ENCODE measurements at places on chromosomes 1 and 21.

DNA sequence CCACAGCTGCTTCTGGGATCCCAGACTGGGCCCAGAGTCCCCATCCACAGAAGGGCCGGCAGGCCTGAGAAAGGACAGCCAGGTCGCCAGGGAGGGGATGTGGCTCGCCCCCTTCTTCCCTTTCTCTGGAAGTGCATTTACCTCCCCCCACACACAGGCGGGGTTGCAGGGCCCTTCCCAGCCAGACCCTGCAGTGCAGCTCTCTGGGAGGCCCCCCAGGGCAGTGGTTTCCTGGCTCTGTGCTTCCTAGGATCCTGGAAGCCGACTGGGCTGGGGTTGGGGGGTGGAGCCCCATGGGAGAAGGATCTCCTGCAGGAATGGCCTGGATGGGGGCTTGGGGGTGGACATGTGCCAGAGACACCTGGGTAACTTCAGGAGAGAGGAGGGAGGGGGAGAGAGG, 4.2 kb upstream of the COL6A1 start:
- DNase-seq, result no peak

GRCh38 chr1:231590453-231591198, 36.0 kb upstream of the DISC1 start:
- DNase-seq, result peak; percentile 51

GRCh38 chr1:207918011-207918410, 7.1 kb upstream of the CD34 start:
- no peak for DNase-seq

DNA sequence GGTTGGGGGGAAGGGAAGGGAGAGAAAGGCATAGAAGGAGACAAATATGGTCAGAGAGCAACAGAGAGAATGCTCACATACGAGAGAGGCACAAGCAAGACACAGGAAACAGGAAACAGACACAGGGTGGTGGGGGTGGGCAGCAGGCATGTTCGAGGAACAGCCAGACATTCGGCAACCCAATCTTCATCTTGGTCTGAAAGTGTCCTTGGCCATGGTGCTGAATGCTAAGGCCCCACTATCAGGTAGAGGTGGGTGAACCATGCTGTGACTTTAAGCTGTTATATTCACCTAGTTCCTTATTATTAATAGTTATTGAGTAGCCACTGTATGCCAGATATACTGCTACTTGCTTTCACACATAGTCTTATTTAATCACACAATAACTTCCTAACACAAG, 109.2 kb downstream of the DDX20 start:
- DNase-seq, result peak; percentile 4

DNA sequence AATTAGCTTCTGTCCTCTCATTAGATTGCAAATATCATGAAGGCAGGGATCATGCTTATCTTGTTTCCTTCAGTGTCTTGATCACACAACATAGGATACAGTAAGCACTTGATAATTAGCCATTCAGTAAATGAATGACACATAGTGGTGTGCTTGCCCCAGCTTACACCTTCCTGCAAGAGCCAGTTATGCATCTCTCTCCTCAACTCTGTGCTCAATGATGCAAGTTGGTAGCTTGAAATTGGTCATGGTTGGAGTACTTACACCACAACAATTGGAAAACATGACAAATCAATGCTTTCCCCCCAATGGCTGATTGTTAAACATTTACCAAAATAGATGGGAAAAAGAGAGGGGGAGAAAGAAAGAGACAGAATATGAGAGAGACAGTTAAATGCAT, 129.2 kb downstream of the NUF2 start:
- DNase-seq, result no peak

- peak; percentile 91 for DNase-seq
Observed at GRCh38 chr1:89739013-89739843, 81.6 kb upstream of the LRRC8D start.

DNA sequence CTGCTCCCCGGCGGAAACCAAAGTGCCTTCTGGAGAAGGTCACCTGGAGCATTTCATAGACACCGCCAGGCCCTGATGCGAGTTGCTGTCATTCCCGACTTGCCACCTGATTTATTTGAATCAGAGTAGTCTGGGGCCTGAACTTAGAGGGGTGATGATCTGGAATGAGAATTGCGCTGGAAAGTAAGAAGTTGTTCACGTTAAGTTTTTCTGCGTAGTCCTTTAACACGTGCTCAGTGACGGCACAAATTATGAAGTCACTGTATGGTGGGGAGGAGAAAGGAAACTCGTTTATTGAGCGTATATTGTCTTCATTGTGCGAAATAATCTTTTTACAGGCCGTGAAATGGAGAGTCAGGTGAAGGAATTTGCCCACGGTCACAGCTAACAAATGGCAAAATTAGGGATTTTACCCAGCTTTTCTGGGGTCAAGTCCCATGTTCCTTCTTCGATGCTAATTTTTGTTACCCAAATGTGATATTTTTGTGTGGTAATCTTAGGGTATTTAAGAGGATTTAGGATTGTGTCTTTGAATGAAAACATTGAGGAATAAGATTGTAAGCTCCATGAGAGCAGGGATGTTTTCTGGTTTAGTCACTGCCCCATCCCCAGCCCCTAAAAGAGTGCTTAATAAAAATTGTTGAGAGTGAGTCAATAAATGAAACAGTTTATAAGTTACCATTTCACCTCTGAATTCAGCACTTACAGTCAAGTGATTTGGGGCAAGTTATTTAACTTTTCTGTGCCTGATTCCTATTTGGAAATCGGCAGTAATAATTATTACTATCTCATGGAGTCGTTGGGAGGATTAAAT, 46.4 kb upstream of the NBL1 start:
- DNase-seq, result peak; percentile 48

GRCh38 chr1:153362187-153362775, 4.6 kb downstream of the S100A9 start:
- no peak for DNase-seq

GRCh38 chr1:29679316-29679715, 443.0 kb downstream of the PTPRU start:
- DNase-seq, result no peak

DNA sequence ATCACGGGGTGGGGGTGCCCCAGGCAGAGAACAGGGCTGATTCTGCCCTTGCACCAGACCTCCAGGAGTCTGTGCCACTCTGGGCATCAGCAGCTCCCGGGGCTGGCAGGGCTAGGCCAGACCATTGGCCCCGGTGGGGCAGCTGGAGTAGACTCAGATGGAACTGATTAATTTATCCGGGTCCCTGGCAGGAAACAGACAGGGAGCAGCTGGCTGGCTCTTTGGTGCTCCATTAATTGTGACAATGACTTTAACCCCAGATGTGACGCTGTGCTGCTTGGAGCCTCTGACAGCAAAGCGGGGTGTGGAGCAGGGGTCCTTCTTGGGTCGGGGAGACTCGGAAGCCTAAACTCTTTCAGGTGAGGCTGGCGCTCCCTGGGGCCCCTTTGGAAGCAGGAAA, 9.5 kb downstream of the EPHA8 start:
- DNase-seq, result no peak

- no peak for DNase-seq
Observed at GRCh38 chr1:155844860-155845421, 12.1 kb downstream of the GON4L start.

DNA sequence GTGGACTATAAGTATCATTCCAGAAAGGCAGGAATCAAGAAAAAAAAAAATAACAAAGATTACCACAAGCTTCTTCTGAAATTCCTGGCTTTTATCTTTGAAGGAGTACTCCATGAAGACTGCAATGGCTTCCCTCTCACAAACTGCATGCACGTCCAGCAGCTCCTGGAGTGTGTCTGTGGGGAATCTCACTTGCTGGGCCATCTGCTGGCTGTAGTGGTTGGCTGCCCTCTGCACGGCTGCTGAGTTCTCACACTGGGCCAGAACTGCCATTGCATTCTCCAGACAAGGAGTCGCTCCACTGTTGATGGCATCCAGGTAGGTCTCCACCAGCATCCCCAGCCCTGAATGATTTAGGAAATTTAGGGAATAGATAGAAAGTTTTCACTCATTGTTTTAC, 23.3 kb upstream of the GBP2 start:
- no peak for DNase-seq

- no peak for DNase-seq
Observed at GRCh38 chr1:157844089-157844830, 2.7 kb upstream of the CD5L start.

GRCh38 chr1:60949154-60949825, 133.1 kb upstream of the NFIA start:
- no peak for DNase-seq

DNA sequence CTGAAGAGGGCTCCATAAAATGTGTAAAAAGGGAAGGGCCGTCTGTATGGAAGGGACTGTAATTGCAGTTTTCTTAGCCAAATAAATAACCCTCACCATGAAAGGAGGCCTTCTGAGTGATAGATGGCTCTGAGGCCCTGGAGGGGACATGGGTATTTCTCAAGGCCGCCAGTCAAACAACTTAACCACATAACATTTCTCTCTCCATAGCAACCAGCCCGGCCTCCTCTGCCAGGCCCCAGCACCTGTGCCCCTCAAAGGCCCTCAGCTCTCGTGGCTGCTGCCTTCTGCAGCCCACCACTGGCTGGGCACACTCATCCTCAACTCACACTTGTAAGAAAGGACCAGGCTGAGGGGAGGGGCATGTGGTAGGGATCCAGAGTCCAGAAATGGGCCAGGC, 57.0 kb upstream of the GJB5 start:
- no peak for DNase-seq

DNA sequence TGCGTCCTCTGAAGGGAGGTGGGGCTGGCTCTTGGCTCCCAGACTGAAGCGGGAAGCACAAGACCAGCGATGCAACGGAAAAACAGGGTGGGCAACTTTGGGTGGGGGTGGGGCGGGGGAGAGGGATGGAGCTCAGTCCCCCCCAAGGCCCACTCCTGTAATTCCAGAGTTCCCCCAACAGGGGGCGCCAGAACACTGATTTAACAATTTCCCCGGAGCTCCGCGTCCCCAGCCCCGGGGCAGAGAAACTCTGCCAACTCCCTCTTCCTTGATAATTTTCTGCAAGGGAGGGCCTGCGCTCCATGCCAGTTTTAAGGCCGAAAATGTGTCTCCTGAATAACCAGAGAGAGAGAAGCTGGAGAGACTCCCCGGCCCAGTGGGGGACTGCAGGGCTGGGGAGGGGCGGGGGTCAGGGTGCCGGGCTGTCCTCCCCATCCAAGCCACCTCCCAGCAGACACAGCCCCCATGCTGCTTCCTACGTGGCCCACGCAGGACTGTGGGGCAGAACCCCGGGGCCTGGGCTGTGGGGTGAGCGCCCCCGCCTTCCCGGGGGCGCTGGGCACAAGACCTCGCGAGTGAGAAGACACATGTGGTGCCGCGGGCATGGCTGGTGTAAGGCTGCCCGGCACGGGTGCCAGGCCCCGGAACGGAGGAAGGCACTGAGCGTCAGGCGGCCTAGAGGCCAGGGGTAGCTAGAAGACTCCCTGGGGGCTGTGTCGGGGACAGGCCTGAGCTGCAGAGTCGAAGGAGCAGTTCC, 51.4 kb downstream of the KIF21B start:
- peak; percentile 6 for DNase-seq

GRCh38 chr21:35204850-35205541, 155.9 kb upstream of the RUNX1 start:
- no peak for DNase-seq

DNA sequence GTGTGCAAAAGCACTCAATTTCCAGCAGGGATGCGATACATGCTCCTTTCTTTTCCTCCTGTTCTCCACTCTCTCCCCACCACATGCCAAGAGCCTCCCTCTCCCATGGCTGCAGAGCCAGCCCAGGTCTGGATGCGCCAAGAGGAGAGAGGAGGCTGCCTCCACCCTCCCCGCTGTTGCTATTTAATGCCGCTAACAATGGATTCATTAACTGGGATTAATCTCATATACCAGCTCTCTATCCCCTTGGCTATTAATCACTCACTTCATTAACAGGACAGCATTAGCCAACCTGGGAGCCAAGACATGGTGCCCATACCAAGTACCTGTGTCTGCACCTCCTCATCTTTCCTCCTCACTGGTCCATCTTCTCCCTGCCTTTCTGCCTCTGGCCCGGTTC, 49.1 kb upstream of the SCMH1 start:
- no peak for DNase-seq

GRCh38 chr21:42496839-42497202, 797 bp upstream of the RSPH1 start:
- no peak for DNase-seq

- DNase-seq, result peak; percentile 8
Observed at GRCh38 chr1:215992620-215993019, 425.5 kb downstream of the KCTD3 start.

DNA sequence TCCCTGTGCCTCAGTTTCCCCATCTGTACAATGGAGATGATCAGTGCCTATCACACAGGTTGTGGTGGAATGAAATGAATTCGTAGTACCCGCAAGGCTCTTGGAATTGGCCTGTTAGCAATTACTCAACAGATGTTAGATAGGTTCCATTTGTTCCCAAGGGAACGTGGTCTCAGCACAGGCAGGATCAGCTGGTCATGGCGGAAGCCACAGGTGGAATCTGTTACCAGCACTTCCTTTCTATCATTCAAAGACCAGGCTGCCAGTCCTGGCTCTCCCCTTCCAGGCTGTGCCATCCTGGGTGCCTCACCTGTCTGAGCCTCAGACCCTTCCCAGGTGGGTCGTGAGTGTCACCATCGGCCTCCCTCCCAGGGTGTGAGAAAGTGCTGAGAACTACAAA, 61.5 kb downstream of the FBXO2 start:
- no peak for DNase-seq

- peak; percentile 17 for DNase-seq
Observed at GRCh38 chr1:23742670-23743286, 493 bp upstream of the ELOA start.

DNA sequence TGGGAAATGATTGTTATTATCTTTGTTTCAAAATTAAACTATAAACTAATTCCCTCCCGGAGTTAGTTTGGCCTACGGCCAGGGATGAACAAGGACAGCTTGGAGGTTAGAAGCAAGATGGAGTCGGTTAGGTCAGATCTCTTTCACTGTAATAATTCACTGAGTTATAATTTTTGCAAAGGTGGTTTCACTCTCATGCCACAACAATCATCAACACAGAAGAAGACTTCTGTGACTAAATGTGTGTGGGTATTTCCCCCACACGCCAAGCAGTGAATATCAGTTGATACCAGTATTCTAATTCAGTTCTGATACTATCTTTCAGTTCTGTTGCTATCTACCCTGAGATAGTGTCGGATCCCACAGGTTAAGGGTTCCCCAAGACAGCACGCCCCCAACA, 215.1 kb downstream of the S1PR1 start:
- no peak for DNase-seq

- DNase-seq, result peak; percentile 0
Observed at GRCh38 chr1:86068841-86069756, 87.5 kb downstream of the COL24A1 start.

GRCh38 chr1:230368871-230369270, 57.3 kb downstream of the PGBD5 start:
- no peak for DNase-seq
